H9 (cell line): ENCODE measurements at places on chromosomes 13 and 19.

GRCh38 chr19:36093146-36093662 lies 17.7 kb upstream of the OVOL3 start:
- DNase-seq = no peak

GRCh38 chr13:65966991-65967451 lies 1263.1 kb downstream of the PCDH9 start:
- DNase-seq = peak; percentile 48

DNA sequence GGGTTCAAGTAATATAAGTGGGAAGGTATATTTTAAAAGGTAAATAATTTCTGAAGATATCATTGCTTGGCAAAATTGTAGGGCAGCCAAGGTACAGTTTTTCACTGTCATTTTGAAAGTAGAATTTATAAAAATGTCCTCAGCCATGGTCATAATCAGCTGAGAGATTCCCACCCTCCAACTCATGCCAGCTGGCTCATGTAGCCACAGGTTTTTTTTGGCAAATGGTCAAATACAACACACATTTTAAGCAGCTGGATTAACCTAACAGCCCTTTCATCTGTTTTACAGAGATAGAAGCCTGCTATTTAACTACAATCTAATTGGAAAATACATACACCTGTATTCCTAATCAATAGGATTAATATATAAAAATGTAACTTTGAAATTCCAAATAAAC lies 619.2 kb upstream of the SGCG start:
- DNase-seq = no peak

GRCh38 chr19:45769821-45770191 lies 754 bp upstream of the SIX5 start:
- no peak for DNase-seq

- no peak for DNase-seq
These were observed 935.9 kb downstream of the EFNB2 start for GRCh38 chr13:105599477-105600037.

DNA sequence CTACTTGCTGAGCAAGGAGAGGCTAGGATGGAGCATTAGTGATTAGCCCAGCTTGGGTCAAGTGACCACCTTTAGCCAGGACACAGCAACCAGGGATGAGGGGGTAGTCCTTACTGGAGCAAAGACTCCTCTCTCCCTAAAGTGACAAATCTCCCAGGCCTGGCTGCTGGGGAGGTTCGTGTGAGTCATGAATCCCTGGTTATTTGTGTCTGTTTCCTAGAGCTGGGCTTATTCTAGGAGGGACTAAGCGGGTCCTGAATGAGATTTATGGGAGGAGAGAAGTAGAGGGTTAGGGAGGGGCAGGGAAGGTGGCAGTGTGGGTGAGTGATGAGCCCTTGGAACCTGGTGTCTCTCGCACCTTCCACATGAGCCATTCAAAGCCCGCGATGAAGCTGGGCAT lies 487.3 kb downstream of the TSHZ3 start:
- peak; percentile 6 for DNase-seq

DNA sequence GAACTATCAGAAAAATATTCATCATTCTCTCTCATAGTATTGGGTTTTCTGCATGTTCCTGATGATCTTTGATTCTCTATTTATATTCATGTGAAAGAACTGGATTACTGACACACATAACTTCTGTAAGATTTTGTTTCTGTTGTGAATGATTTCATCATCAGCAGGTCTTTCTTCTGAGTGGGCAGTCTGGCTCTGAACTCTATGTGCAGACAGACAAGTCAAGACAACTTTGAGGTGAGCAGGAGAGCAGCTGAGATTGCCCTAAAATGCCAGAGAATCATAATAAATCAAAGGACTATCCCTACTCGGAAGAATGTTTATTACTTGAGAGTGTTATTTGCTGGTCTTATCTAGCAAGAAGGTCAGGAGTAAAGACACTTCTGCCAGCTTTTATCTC lies 652.1 kb upstream of the GPC6 start:
- no peak for DNase-seq

- no peak for DNase-seq
These were observed 283 bp upstream of the PARP4 start for GRCh38 chr13:24512908-24513213.

- DNase-seq = peak; percentile 90
These were observed 13.7 kb upstream of the CREB3L3 start for GRCh38 chr19:4139614-4140236.

DNA sequence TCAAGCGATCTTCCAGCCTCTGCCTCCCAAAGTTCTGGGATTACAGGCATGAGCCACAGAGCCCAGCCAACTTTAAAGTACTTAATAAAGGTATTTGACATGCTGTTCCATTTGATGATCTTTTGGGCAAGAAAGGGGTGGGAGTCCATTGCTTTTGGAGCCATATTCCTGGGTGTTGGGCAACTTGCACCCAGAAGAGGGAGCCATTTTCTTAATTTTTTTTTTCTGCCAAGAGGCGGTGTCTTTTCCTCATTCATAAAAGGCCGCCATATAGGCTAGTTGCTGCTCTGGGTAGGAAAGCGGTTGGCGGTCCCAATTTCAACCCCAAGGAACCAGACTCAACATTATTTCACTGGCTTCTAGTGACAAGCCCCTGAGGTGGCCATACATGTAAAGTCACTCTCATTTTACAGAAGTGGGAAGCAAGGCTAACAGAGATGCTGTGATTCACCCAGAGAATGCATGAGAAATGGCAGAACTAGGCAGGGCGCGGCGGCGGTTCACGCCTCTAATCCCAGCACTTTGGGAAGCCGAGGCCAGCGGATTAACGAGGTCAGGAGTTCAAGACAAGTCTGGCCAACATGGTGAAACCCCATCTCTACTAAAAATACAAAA lies 139.6 kb downstream of the CACNA1A start:
- peak; percentile 40 for DNase-seq

DNA sequence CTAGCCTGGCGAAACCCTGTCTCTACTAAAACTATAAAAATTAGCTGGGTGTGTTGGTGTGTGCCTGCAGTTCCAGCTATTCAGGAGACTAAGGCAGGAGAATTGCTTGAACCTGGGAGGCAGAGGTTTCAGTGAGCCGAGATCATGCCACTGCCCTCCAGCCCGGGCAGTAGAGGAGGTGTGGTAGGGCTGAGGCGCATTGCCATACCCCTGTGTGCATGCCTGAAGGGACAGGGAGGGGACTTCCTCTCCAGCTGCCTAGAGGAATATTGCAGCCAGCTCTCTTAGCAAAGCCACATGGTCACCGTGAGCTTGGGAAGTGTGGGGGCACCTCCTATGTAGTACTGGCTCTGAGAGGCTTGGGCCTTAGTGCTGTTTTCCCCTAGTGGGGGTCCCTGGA lies 29.2 kb upstream of the PEPD start:
- no peak for DNase-seq

- no peak for DNase-seq
These were observed 9.3 kb downstream of the ZNF787 start for GRCh38 chr19:56111601-56112312.

DNA sequence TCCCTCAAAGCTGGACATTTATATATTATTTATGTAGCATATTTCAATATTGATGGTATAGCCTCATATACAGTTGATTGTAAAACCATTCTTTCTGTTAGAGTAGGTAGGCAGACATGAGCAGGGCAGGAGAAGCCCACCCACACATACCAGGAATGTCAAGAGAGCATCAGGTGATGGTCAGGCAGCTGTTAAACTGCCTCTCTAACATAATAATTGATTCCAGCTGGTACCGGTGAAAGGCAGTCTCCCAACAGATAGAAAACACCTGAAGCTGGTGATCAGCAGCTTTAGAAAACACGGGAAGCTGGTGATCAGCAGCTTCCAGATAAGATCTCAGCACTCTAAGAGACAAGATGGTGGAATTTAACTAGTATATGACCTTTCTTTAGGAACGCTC lies 132.9 kb downstream of the SLITRK6 start:
- peak; percentile 70 for DNase-seq

- no peak for DNase-seq
These were observed 2.3 kb downstream of the CEBPG start for GRCh38 chr19:33375837-33376159.

GRCh38 chr19:45529420-45529785 lies 22.1 kb downstream of the VASP start:
- DNase-seq = no peak

GRCh38 chr19:47111682-47112165 lies 1.9 kb downstream of the ZC3H4 start:
- DNase-seq = no peak

DNA sequence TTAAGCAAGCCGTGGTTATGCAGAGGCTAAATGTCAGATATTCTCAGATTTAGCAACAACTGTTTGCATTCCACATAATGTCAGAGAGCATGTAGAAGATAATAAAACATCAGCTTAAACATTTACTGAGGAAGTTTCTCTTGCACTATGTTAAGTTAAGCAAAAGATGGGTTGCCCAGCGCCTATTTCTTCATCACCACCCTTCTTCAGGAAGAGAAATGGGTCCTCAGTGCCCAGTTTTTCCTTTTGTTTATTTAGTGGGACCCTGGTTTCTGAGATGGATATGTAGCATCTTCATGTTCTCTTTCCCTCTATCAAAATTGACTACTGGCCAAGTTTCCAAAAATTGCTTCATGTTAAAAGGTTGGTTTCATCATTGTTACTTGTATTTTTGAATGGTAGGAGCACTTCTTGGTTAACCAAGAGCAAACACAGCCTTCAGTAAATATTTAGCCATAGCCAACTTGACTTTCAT lies 356.8 kb downstream of the RFC3 start:
- DNase-seq = no peak

DNA sequence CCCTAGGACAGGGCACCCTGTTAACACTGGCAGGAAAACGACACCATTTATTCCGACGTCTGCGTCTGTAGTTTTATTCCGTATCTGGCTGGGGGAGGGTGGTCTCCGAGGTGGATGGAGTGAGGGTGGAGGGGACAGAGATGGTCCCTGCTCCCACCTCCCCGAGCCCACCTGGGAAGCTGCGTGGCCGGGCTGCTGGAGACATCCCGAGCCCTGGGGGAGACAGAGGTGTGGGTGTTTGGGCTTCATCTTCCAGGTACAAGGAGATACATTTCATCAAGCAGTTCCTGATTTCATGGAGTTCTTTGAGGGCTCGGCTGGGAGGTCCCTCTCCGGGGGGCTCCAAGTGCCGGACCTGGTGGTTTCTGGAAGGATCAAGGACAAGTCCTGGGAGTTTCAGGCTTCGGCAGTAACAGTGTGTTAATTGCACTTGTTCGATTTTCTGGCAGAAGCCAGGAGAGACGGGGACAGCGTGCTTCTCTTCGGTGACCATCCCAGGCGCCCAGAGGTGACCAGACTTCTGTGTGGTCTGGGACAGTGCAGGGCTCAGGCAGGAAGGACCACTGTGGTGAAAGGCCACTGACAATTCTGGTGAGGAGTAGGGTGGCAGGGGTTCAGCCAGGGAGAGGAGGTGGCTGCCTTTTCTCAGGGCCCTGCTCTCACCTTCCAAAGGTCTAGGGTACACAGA lies 20.1 kb upstream of the MKNK2 start:
- DNase-seq = no peak

DNA sequence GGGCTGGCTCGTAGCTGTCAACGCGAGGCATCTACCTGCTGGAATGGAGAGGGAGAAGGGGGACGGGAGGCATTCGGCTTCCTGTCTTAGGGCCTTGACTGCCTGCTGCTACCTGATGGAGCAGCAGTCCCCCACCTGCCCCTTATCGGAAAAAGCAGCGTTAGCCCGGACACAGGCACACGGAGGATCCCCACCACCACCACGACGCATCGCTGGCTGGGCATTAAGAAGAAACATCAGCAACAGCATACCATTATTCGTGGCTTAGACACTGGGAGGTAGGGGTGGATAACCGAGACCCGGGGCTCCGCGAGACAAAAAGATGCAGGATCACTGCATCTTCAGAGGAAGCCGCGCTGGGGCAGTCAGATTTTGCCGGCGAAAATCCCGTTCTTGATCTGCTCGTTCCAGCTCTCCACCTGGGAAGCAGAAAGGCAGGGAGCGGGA lies 1.1 kb downstream of the COX6B2 start:
- no peak for DNase-seq

GRCh38 chr13:27783111-27783510 lies 9.2 kb upstream of the GSX1 start:
- peak; percentile 68 for DNase-seq

DNA sequence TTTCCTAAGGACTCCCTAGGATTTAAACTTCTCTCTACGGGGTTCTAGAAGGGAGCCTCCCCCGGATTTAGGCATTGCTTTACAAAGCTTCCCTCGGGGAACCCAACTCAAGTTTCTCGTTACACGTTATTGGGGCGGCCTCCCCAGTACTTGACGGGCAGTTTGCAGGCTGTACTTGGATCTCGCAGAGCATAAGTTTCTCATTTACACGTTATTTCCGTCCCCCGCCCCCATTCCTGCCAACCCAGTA lies 584 bp downstream of the SMG9 start:
- no peak for DNase-seq

GRCh38 chr13:80988391-80989151 lies 647.6 kb upstream of the SPRY2 start:
- DNase-seq = no peak

- DNase-seq = no peak
These were observed 1.4 kb downstream of the LILRB2 start for GRCh38 chr19:54279406-54279962.

GRCh38 chr19:41540041-41540695 lies 35.8 kb upstream of the CEACAM21 start:
- no peak for DNase-seq

DNA sequence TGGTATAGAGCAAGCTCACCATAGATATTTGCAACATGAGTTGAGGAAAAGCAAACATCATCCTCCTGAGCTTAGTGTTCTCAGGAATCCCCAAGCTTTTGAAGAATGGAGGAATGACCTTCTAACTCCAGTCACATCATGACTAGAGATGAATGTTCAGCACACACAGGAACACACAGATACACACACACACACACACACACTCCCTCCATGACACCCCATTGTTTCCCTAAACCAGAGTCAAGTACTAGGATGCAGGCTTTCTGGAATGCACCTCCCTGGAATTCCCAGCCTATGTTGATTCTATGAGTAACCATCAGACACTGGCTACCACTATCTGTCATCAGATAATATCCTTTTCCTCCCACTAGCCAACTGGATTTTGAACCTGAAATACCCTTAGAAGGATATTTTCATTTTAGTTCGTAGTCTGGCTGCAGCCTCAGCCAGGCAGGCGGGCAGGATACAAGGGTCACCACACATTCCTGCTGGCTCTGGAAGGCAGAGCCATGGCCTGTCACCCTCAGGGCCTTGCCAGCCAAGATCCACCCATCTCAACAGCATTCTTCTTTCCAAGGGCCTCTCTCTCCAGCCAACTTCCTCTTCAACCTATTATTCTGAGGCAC lies 162.4 kb downstream of the FOXO1 start:
- no peak for DNase-seq
